Astrocyte (in vitro differentiated cells and primary cell): ENCODE measurements at places on chromosomes 11 and 22. TPM values are rescaled to one million over a fixed set of nuclear protein-coding genes. Genes with fewer than 3 reads are reported as not detected.

APOBEC3H gene
- 0.30 and 0.48 TPM in 2 replicates for total RNA-seq

DRICH1 gene
- total RNA-seq, result not detected in 2 replicates

RIMBP3C gene
- 0.23 and 0.43 TPM in 2 replicates for total RNA-seq

NPTXR gene
- total RNA-seq, result 5.1 and 5.4 TPM in 2 replicates

- H3K27me3 ChIP-seq, result no peaks in the 10 kb centered on the region
- DNase-seq, result peak; percentile 88
- peak overlapping the region; percentile 98 for H3K27ac ChIP-seq
- H3K36me3 ChIP-seq, result no peaks in the 10 kb centered on the region
Observed at GRCh38 chr11:35082321-35083180, 56.4 kb upstream of the CD44 start.

DNA sequence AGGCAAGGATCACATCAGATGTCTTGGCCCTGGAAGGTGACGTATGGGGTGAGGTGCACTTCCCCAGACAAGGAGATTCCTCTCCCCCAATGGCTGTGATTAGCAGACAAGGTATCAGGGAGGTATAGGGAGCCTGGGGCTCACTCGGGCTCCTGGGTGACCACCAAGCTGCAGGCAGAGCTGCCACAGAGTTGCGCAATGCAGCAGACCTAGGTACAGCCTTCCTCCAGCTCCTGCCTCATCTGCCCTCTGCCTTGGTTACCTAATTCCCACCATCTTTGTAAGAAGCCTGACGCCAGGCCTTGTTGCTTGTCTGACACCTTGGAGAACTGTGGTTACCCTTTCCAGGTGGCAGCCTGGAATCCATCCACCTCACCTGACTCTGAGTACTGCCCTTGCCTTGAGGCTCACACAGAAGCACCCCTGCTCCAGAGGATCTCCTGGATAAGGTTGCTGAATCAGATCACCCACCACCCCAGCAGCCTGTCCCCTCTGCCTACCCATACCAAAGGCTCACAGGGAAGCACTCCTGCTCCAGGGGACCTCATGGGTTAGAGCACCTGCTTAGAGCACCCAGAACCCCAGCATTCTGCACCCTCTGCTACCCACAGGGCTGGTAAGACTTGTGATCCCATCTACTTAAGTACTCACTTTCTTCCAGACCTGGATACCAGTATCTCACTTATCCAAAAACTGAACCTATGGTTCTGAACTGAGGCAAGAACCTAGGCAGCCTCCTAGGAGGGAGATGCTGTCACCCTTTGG, 40.4 kb downstream of the GAB4 start:
- DNase-seq, result no peak
- no peak overlapping the region for H3K4me3 ChIP-seq
- H3K36me3 ChIP-seq, result no peaks in the 10 kb centered on the region
- no peak overlapping the region for H3K27ac ChIP-seq

- no peak overlapping the region for H3K4me3 ChIP-seq
- H3K4me1 ChIP-seq, result no peaks in the 10 kb centered on the region
- H3K27me3 ChIP-seq, result no peaks in the 10 kb centered on the region
- peak; percentile 61 for DNase-seq
- H3K27ac ChIP-seq, result peak overlapping the region; percentile 10
- peaks cover 38% of the 10 kb centered on the region for H3K36me3 ChIP-seq
Observed at GRCh38 chr11:114447892-114448291, 8.6 kb downstream of the REXO2 start.

DNA sequence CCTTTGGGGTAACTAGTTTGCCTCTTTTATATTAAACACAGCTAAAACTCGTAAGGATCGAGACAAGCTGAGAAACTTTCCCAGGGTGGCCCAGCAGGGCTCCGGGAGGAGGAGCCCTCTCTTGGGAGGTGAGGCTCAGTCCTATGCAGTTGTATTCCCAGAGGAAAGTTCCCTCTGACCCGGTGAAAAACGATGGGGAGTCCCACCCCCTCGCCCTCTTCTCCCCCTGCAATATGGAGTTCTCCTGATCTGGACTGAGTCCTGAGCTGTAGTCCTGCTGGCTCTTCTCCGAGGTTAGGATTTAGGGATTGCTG, 1.3 kb downstream of the NTM start:
- no peaks in the 10 kb centered on the region for H3K36me3 ChIP-seq
- H3K4me3 ChIP-seq, result no peak overlapping the region
- H3K27ac ChIP-seq, result no peak overlapping the region
- no peak for DNase-seq

DNA sequence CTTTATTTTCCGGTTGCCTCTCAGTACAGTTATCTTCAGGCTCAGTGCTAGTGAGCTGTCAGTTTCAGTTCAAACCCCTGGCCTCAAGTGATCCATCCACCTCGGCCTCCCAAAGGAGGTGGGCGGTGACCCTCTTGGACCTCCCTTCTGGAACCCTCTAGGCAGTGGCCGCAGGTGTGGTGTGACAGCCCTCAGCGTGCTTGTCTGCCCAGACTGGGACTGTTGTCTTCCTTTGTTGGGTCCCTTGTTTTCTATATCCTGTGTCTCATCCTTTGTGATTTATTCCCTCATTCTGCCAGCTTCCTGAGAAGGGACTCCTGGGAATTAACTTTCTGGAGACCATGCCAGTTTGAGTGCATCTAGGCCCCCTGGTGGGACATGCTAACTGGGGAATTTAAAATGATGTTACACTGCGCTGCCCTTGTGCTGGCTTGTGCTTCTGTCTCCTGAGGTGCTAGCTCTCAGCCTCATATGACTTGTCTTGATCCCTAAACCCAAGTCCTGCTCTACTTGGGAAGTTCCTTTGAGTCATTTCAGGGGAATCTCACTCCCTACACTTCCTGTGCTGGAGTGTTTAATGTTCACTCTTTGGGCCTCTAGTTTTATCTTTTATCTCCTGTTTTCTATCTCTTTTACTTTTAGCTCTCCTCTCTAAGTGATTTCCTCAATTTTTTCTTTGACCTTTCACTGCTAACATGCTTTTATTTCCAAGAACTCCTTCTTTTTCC, 19.4 kb downstream of the MED15 start:
- peaks cover 61% of the 10 kb centered on the region for H3K4me1 ChIP-seq
- H3K27ac ChIP-seq, result peak overlapping the region; percentile 74
- H3K36me3 ChIP-seq, result peaks cover 11% of the 10 kb centered on the region

- no peaks in the 10 kb centered on the region for H3K4me1 ChIP-seq
- H3K27me3 ChIP-seq, result no peaks in the 10 kb centered on the region
- no peak overlapping the region for H3K27ac ChIP-seq
Observed at GRCh38 chr11:134642206-134642605, 230.2 kb upstream of the B3GAT1 start.

GRCh38 chr11:35624316-35624715, 6.1 kb downstream of the FJX1 start:
- no peaks in the 10 kb centered on the region for H3K27me3 ChIP-seq
- no peaks in the 10 kb centered on the region for H3K36me3 ChIP-seq
- no peak for DNase-seq
- H3K4me3 ChIP-seq, result no peak overlapping the region
- H3K27ac ChIP-seq, result peak overlapping the region; percentile 71

GRCh38 chr11:120959189-120959588, 64.7 kb upstream of the TBCEL start:
- no peak overlapping the region for H3K4me3 ChIP-seq
- H3K27ac ChIP-seq, result no peak overlapping the region
- H3K4me1 ChIP-seq, result no peaks in the 10 kb centered on the region

GRCh38 chr22:44103735-44104480, 76.8 kb upstream of the PARVG start:
- H3K27me3 ChIP-seq, result no peaks in the 10 kb centered on the region
- no peak overlapping the region for H3K4me3 ChIP-seq
- no peaks in the 10 kb centered on the region for H3K4me1 ChIP-seq
- H3K36me3 ChIP-seq, result peaks cover 2% of the 10 kb centered on the region
- no peak overlapping the region for H3K27ac ChIP-seq
- no peak for DNase-seq

DNA sequence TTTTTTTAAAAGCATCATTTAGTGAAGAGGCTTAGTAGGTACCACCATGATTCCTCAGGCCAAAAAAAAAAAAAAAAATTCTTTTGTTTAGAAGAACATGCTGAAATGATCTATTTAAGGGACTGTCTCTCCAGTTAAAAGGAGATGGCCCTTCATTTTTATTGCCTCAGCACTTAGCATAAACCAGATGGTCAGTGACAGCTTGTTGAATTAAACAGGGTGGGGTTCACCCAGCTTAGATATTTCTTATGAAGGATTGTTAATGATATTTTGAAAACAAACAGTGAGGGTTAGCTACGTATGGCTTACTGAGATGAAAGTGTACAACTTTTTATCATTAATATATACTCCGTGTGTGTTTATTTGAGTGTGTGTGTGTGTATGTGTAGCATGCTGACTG, 203.7 kb downstream of the FAM181B start:
- no peaks in the 10 kb centered on the region for H3K36me3 ChIP-seq
- no peaks in the 10 kb centered on the region for H3K4me1 ChIP-seq
- DNase-seq, result no peak
- H3K4me3 ChIP-seq, result no peak overlapping the region
- no peaks in the 10 kb centered on the region for H3K27me3 ChIP-seq
- no peak overlapping the region for H3K27ac ChIP-seq
